Progenitor cell of endocrine pancreas (in vitro differentiated cells): ENCODE measurements at places on chromosomes 2 and 18.

GRCh38 chr2:53969968-53970723 is 647 bp downstream of the PSME4 start:
- no peak for DNase-seq

GRCh38 chr2:151523850-151524249 is 114.1 kb downstream of the RIF1 start:
- no peak for DNase-seq

- no peak for DNase-seq
These were observed 97.4 kb upstream of the DDX18 start for GRCh38 chr2:117717072-117717471.

DNA sequence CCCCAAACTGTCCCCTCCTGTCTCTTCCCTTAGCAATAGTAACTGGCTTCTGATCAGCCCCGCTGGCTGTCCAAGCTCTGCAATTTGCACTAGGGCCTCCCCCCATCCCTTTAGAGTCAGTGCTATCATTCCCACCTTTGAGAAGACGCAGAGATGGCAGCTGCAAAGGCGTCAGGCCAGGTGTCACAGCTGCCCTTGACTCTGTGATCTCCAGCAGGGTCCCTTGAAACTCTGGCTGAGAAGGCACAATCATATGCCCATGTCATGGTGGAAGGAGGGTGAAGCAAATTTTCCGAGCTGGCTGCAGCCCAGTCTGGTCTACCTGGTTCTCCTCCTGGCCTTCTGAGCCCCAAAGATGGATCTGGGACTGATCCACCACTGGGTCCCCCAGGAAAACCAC is 49.2 kb upstream of the TEX51 start:
- no peak for DNase-seq

GRCh38 chr2:219457784-219458369 is 23.2 kb downstream of the SPEG start:
- no peak for DNase-seq

GRCh38 chr2:53114582-53114981 is 653.0 kb upstream of the CHAC2 start:
- no peak for DNase-seq

- DNase-seq: no peak
These were observed 269.3 kb upstream of the SIX2 start for GRCh38 chr2:45278365-45279078.

GRCh38 chr2:117718048-117718447 is 96.4 kb upstream of the DDX18 start:
- no peak for DNase-seq

- DNase-seq: no peak
These were observed 336.1 kb downstream of the OSR1 start for GRCh38 chr2:19022334-19022733.

- no peak for DNase-seq
These were observed 315.6 kb downstream of the SETBP1 start for GRCh38 chr18:44996261-44996660.

- DNase-seq: no peak
These were observed 370.7 kb upstream of the MEX3C start for GRCh38 chr18:51568151-51568550.

GRCh38 chr2:181141676-181142075 is 161.3 kb downstream of the UBE2E3 start:
- no peak for DNase-seq
